ENCODE measurements at places on chromosomes 1 and 21.

- no peak for DNase-seq
Measured at GRCh38 chr1:169115891-169116585, 9.5 kb downstream of the ATP1B1 start.

DNA sequence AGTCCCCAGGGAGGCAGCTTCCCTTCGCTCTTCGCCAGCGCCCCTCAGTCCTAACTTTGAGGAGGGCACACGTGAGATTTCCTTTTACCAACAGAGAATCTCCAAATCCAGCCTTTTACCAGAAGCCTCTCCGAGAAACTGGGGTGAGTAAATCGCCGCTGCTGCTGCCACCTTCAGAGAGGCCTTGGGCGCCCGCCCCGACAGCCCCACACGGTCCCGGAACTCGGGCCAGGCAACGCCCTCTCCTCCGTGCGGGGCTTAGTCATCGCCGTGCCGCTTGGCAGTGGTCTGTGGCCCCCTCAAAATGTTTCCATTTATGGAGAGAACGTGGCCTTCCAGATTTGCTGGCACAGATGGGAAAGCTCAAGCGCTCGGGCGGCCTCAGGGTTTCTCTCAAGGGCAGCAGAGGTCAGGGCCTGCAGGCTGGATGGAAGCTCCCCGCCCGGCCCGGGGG lies 41.4 kb upstream of the COL6A2 start:
- DNase-seq = no peak

DNA sequence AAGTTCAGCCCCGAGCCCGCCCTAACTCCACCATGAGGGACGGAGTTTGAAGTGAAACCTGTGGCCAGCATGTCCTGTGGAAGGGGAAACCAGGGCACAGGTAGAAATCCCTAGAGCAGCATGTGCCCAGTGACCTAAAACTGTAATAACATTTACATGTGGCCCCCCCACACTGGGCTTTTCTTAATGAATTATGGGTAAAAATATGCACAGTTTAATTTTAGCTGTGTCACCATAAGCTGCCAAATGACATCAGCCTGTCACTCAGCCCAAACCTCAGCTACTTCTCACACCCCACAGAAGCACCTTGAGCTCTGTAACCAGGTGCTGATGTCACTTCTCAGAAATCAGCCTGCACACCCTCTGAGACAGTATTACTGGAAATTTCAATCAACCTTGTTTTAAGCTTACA lies 50.0 kb upstream of the SLC19A1 start:
- DNase-seq = peak; percentile 23

GRCh38 chr1:76218888-76219287 lies 144.3 kb downstream of the ST6GALNAC3 start:
- DNase-seq = no peak

- DNase-seq = no peak
Measured at GRCh38 chr21:33859373-33860102, 56.1 kb downstream of the ATP5PO start.

GRCh38 chr1:214548988-214549387 lies 2.4 kb downstream of the PTPN14 start:
- no peak for DNase-seq

- DNase-seq = no peak
Measured at GRCh38 chr1:94239796-94240195, 2.4 kb upstream of the ARHGAP29 start.

DNA sequence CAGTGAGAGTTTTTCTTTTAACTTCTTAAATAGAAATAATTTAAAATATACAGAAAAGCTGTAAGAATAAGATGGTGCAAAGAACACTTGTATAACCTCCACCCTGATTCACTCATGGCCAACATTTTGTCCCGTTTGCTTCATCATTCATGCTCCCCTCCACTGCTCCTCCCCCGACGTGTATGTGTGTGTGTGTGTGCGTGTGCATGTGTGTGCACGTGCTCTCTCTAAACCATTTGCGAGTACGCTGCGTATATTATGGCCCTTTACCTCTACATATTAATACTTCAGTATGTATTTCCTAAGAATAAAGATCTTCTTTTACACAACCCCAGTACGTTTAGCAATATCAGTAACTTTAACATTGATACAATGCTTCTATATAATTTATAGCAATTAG lies 43.0 kb downstream of the TRAF5 start:
- no peak for DNase-seq

- DNase-seq = no peak
Measured at GRCh38 chr1:151809985-151810556, 4.9 kb upstream of the LINGO4 start.

- DNase-seq = no peak
Measured at GRCh38 chr1:15062479-15063099, 91.0 kb upstream of the TMEM51 start.

- DNase-seq = no peak
Measured at GRCh38 chr1:14704846-14705245, 106.4 kb downstream of the KAZN start.

DNA sequence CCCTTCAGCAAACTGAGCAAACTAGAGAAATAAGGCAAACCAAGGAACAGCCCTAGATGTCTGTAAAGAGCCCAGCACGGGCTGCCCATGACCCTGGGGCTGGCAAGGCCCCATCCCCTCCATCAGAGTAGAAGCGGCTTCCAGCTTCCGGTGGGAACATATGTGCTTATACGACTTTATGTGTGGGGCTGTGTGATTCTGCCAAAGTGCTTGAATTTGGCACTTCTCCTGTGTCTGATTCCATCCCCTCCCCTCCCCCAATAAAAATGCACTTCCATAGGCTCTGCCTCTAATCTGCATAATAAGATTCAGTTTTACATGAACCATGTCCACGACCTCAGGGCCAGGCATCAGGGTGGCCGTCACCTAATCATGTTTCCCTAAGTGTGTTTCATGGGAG lies 236.6 kb downstream of the DSCAM start:
- no peak for DNase-seq

DNA sequence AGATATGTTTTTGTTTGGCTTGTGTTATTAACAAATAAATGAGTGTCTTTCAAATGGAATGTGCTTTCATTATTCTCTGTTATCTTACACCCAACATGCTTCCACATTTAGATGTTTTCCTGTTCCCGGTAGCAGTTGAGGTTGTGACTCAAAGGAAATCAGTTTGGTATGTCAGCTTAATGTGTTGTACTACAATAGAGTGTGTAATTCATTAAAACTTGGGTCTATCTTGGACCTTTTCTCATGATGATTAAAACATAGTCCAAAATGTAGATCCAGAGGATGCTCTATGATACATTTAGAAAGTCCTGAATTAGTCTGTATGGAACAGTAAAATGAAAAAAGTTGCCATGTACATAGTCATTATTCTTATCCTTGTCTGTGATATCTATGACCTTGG lies 26.7 kb downstream of the RTCA start:
- no peak for DNase-seq

DNA sequence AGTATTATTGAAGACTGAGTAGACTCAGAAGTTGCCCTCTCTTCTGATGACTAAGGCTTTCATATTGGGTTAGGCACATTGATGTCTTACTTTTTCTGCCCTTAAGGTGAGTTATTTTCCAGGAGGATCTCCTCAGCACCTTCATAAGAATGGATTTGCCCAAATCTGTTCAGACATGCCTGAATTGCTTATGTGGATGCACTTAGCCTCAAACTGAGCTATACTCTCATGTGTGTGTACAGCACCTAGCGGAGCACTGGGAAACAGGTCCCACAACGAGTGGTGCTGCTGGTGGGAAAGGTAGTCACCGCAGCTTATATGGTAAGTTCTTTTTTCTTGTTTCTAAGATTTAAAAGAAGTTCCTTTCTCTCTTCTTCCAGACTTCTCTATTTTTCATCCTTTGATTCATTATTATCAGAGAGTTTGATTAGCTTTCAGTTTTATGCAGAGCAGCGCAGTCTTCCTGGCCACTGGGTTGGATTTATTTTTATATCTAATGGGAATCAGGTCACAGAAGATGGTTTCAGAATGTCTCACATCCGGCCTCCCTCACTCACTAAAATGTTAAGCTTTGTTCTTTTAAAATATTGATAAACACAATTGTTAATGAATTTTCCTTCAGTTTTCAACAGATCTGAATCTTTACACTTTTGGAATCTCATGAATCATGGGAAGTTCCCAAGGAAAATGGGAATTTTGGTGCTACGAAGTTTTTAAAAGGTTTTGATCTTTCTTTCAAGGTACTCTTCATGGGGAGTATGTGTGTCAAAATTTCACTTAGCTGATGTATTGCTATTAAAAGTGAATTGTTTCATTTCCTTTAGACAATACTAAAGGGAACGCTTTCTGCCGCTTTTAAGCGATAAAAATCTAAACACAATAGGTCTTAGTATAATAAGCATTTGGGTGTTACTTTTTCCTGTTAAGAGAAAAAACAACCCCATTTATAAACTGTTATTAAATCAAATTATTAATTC lies 58.5 kb downstream of the EXTL2 start:
- DNase-seq = no peak

DNA sequence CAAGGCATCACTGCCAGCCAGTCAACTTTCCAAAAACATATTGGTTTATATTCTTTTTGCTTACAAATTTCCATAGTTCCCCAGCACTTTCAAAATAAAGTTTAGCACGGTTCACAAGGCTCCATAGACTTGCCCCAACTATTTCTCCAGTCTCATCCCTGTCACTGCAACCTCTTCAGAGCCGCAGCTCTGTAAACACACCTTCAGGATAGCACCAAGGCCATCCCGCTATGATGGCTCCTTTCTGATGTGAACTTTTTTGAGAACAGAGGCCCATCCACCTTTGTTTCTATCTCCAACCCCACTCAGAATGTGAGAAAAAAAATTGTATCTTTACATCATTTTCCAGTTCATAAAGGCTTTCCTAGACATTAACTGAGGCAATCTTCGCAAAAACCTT lies 26.3 kb downstream of the PGM1 start:
- DNase-seq = no peak

DNA sequence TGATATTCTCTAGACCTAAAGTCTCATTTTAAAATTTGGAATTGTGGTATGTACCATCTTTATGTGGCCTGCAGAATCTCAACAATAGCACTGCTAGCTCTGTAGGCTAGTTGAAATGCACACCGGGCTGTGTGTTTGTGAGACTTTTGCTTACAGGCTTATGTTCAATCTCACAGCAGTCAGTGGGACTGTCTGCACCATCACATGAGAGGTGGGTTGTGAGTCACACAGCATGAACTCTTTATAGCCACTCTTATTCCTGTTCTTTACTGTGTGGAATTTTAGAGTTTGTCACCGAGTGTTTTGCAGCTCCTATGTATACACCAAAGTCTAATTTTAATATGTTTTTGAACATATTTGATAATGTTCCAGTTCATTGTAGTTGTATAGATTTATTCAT lies 74.6 kb downstream of the RASAL2 start:
- no peak for DNase-seq

- DNase-seq = no peak
Measured at GRCh38 chr1:17725084-17725719, 29.9 kb upstream of the ACTL8 start.

DNA sequence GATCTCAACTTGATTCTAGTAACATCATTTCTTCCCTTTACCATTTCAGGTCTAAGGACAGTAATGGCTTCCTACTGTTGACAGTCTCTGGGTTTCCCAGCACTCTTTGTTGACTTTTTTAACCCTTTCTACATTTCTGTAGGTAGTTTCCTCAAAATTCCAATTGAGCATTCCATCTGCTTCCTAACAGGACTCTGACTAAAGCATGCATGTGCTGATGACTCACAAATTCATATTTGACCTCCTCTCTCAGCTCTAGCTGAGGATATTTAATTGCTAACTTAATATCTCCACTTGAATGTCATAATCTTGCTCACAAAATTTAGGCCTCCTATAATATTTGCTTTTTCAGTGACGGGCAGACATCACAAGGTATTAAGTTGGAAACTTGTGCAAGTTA lies 93.3 kb upstream of the ZNHIT6 start:
- DNase-seq = no peak

GRCh38 chr1:30684881-30685795 lies 38.2 kb downstream of the MATN1 start:
- DNase-seq = no peak

GRCh38 chr1:234398849-234399381 lies 25.7 kb downstream of the COA6 start:
- DNase-seq = no peak

GRCh38 chr21:34093083-34093482 lies 19.7 kb downstream of the MRPS6 start:
- no peak for DNase-seq

DNA sequence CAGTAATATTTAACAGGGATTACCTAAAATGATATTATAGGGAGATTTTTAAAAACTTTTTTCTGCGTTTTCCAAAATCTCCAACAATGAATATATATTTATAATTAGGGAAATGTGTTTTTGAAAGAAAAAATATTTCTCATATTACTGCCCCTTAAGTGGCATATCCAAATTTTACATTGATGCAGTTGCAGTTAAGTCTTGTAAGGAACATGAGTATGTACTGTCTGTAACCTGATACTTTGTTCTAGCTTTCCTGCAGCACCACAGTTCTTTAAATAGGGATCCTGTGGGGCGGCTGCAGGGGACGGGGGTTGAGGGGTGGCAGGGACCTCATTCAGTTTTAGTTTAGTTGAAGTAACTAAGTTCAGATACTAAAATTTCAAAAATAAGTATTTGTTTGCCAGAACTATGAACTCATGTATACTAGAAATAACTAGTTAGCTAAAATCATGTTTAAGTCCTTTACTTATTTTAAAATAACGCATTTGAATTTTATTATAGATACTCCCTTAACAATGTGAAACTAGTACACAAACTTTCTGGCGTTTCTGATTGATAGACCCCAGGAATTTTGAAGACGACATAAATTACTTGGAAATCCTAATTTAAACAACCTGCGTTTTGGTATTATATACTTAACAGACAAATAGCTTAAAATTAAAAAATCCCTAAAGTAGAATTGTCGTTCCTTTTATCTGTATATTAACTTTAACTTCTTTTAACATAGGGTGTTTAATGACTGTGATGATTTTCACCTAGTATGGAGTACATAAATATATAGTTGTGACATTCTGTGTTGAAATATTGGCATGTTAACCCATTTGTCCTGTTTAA lies 639 bp upstream of the DNAJB4 start:
- no peak for DNase-seq

- no peak for DNase-seq
Measured at GRCh38 chr1:209850342-209850979, 22.7 kb downstream of the UTP25 start.

- DNase-seq = no peak
Measured at GRCh38 chr1:192547501-192547900, 28.1 kb upstream of the RGS1 start.

DNA sequence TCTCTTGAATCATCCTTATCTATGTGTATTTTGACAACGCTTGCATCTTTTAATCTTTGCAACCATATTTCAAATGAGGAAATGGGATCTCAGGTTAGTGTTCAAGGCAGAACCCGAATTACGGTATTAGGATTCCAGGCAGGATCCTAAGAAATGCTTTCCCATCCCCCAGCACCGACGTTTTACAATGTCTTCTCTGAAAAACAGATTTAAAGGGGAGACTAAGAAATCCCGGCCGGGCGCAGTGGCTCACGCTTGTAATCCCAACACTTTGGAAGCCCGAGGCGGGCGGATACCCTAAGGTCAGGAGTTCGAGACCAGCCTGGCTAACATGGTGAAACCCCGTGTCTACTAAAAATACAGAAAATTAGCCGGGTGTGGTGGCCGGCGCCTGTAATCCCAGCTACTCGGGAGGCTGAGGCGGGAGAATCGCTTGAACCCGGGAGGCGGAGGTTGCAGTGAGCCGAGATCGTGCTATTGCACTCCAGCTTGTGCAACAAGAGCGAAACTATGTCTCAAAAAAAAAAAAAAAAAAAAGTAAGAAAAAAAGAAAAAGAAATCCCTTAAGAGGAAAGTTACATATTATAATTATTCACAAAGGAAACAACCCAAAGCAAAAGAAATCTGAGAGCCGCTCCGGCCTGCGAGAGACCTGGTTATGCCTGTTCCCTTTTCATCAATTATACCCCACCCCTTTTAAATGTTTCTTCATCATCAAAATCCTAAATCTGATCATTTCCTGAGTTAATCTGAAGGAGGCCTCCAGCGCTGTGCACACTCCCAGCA lies 801 bp upstream of the GORAB start:
- no peak for DNase-seq
